ENCODE measurements at places on chromosomes 5 and 9.

- no peak for DNase-seq
Observed at GRCh38 chr9:6552033-6552432, 93.5 kb downstream of the GLDC start.

- DNase-seq: no peak
Observed at GRCh38 chr9:36461323-36461722, 61.3 kb upstream of the RNF38 start.

GRCh38 chr5:80654054-80654390 is 430 bp upstream of the MSH3 start:
- DNase-seq: no peak

DNA sequence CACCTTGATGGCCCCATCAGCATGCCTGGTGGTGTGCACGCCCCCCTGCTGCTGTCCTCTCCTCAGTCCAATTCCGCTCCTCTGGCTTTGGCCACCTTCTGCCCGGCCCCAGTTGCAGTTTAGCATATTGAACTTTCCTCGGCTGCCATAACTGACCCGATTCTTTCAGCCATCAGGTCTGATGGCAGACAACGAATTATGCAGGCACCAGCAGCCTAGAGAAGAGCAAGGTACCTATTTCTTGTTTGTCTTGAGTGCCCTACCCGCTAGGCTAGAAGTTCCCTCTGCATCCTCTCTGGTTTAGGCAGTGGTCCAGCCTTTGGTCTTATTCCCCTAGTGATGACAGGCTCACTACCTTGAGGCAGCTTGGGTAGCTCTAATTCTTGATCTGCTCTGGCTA is 43.0 kb upstream of the SLC25A51 start:
- no peak for DNase-seq

All from GM12878 (cell line).